ENCODE measurements at places on chromosomes 13 and 19.

DNA sequence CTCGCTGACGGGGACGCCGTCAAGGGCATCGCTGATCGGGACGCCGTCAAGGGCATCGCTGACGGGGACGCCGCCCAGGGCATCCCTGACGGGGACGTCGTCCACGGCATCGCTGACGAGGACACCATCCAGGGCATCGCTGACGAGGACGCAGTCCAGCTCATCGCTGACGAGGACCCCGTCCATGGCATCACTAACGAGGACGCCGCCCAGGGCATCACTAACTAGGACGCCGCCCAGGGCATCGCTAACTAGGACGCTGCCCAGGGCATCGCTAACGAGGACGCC lies 945.2 kb downstream of the TUBA3C start:
- no peak for DNase-seq

DNA sequence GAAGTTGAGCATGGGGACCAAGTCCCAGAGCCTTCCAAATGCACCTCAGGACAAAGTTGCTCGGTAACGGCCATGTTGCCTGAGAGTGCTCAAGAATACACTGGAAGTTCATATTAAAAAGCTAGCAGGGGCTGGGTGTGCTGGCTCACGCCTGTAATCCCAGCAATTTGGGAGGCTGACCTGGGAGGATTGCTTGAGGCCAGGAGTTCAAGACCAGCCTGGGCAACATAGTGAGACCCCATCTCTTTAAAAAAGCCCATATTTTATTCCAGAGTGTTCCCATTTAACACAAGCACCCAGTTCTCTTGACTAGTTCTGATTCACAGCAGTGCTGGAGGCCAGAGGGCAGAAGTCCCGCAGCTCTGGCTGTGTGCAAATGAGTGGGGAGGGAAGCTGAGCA lies 8.1 kb upstream of the GPI start:
- DNase-seq, result no peak

DNA sequence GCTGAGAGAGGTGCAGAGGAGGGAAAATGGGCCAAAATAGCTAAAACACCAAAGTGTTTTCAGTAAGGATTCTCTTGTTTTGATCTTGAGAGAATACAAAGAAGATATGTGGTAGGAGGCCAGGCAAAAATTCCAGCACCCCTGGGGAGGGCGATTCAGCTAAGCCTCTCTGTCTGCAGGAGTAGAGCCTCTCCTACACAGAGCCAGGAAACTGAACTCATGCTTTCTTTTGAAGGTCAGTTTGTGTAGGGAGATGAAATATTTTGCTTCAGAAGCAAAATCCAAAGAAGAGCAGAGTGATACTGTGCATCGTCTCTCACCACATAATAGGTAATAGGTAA lies 565.0 kb downstream of the FGF9 start:
- no peak for DNase-seq

- DNase-seq, result no peak
Observed at GRCh38 chr13:113965968-113966884, 7.7 kb downstream of the C13orf46 start.

- no peak for DNase-seq
Observed at GRCh38 chr19:55679343-55680257, 4.6 kb downstream of the EPN1 start.

DNA sequence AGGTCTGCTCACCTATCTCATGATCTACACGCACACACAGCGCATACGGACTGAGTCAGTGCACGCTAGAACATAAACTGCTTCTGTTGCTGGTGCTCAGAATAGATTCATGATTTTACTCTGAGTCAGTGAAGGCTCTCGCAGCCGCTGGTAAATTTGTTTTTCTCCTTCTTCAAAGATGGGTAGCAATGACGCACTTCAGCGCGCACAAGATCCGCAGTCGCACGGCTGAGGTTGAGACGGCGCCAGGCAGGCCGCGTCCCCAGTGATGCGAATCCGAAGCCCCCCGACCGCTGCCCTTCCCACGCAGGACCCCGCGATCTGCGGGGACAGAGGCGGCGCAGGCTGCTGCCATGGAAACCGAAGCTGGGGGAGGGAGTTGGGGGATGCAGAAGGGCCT lies 103.7 kb upstream of the USP29 start:
- DNase-seq, result no peak

DNA sequence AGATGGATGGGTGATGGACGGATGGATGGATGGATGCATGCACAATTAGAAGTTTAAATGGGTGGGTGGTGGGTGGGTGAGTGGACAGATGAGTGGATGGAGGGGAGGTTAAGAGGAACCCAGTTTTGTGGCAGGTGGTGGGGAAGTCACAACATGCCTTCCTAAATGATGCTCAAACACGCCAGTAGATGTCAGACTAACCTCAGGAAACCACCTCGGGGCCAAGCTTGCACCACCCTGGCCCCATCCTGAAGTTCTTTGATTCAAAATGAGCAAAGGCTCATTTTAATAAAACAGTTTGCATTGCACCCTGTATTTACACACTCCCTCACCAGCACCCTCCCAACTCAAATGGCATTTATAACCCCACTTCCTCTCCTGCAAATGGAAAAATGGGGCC lies 91.4 kb upstream of the CACNA1A start:
- peak; percentile 89 for DNase-seq

DNA sequence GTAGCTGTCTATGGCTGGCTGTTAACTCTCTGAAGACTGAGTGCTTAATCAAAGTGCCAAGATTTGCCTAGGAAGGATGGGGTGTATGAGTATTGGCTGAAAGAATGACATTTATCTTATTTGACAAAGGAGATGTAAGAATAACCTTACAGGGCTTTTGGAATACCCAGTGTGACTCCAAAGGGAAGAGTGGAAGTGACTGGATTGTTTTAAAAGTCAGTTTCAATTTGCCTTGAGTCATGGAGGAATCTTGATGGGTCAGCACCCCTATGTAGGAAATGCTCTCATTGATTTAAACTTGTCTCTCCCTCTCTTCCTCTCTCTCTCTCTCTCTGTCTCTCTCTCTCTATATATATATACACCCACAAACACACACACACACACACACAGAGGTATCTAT lies 118.4 kb upstream of the CLDN10 start:
- no peak for DNase-seq

DNA sequence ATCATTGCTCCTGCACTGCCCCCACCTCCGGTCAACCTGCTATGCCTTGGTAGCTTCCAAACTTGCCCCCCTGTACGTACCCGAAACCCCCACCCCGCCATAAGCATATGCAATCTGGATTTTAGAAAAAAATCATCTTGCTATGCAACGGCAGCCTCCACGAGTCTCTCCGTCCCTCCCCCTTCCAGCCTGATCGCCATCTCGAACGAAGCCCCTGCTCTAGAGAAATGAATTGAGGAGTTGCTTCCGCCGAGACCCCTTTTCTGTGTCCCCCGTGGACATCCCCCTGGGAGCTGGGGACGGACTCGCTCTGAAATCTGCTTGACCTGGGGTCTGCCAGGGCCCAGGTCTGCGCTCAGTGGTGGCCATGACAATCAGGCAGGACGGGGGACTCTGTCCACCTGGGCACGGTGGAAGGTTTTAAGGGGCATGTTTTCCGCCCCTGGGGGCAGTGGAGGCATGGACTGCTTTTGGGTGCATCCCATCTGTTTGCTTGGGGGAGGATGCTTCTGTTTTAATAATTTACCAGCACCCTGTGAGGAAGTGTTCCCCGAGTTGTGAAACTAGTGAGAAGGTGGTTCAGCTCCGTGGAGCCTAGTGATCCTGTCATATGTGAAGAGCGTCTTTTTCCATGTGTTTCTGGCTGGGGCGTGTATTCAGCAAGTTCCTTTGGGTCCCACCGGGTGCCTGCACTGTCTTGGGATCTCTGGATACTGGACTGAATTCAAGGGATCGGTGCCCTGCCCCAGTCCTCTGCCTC lies 1.0 kb downstream of the KDM4B start:
- peak; percentile 44 for DNase-seq

- no peak for DNase-seq
Observed at GRCh38 chr13:90416938-90417337, 930.5 kb upstream of the MIR17HG start.

DNA sequence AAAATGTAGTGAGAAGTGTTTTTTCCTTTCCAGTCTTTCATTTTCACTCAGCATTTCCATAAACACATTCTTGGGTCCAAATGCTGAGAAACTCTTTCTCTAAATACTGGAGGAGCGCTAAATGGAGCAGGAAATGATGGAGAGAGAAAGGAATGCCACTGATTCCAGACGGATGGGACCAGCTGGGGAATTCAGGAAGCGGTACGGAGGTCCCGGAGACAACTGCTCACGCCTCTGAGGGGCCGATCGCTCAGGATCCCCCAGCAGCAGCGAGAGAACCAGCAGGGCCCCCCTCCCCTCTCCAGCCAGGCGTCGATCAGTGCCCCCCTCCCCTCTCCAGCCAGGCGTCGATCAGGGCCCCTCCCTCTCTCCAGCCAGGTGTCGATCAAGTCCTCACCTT lies 13.2 kb downstream of the RASA3 start:
- no peak for DNase-seq

GRCh38 chr19:54262066-54262465 lies 5.0 kb upstream of the LILRB5 start:
- DNase-seq, result no peak

GRCh38 chr19:32581705-32582179 lies 752 bp downstream of the PDCD5 start:
- DNase-seq, result peak; percentile 39

DNA sequence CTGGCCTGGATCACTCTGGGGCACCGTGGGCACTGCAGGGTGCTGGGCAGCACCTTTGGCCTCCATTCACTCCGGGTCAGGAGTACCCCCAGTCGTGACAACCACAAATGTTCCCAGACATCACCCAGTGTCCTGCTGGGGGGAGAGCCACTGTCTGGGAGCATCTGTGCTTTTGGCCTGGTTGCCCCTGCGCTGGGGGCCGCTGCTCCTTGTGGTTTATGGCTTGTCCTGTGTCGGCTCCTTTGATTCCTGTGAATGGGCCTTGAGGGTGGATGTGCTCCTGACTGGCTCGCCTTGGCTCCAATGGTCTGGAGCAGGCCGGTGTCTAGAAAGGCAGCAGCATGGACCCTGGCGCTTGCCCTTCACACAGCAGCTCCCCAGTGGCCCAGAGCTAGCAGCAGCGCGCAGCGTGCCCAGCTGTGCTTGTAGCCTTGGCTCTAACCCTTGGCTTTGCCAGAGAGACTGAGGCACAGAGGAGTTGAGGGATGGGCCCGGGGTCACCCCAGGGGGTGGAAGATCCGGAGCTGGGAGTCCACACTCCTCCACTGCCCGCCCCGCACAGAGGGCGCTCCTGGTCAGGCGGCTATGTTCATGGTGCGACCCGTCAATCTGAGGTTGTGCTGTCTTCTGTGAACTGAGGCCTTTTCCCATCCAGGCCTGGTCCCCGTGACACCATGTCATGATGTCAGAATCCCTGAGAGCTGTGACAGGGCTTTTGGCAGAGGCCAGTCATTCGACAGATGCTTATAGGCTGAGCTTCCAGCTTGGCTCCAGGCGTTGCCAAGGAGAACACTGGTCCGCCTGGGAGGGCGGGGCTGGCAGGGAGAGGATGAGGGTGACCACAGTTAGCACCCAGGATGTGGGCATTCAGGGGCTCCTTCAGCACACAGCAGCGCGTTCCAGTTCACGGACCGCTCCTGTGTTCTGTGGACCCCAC lies 4.1 kb downstream of the DAZAP1 start:
- DNase-seq, result no peak

DNA sequence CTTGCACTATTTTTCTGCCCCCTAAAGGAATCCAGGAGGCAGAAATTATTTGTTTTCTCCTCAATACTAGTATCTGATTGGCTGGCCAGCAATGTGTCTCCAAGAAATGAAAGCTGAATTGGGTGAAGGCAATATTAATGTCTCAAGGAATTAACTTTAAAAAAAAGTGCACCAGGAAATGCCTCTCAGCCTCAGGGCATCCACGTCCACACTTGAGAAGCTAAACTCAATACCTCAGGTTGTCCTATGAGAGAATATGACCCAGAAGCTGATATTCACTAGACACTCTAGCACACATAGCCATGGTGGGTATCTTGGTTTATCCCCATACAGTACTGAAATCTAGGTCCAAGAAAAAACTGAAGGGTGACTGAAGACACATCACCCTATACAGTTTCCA lies 2.1 kb downstream of the ZNF91 start:
- no peak for DNase-seq

DNA sequence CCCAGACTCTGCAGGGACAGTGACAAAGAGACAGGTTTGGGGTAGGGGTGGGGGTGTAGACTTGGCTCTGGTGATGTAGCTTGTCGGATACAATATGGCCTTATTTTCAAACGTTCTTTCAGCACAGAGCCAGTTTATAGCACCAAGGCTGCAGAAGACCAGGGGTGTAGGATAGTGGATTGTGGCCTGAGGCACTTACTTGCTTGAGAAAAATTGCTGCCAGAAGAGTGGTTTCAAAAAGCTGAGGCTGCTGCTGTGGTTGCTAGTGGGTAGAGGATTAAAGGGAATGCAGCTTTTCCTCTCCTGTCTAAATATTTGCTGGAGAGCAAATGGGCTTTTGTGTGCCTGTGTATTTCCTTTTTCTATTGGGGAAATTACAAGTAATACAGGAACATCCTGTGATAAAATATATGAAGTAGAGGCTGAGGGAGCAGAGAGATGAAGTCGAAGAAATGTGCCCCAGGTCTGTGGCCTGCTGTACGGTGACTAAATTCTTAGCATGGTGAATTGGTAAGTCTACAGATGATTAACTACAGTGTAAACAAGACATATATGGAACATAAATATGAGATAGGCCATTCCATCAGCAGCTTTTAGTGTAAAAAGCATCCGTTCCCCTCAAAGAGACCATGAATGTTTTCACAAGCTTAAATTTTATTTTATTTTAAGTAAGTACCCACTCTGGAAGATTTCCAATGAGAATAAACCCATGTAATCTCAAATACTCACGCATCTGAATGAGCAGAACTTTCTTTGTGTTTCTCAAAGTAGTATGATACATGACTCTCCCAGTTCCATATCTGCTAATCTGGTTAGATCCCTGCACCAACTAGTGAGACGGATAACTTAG lies 112.9 kb downstream of the LRCH1 start:
- no peak for DNase-seq

DNA sequence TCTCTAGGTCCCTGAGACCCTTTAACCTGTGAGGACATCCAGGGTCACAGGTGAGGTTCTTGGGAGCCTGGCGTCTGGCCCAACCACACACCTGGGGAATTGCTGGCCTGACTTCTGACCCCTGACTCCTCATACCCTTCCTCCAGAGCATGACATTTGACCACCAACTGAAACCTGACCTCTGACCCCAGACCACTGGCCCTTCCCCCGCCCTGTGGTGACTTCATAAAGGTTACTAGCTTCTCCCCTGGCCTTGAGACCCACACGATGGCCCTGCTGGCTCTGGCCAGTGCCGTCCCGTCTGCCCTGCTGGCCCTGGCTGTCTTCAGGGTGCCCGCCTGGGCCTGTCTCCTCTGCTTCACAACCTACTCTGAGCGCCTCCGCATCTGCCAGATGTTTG lies at the start of gene SPACA6:
TSS of gene SPACA6 (plus strand) at position 71 of the 400 bp plus-strand sequence. CDS start at position 268, 197 bp downstream.
- no peak for DNase-seq

- no peak for DNase-seq
Observed at GRCh38 chr13:113849981-113850721, 13.7 kb downstream of the GAS6 start.

GRCh38 chr19:17393002-17393401 lies 994 bp downstream of the CCDC194 start:
- DNase-seq, result no peak

- DNase-seq, result no peak
Observed at GRCh38 chr13:75312884-75313520, 169.0 kb downstream of the TBC1D4 start.

GRCh38 chr13:110894086-110894485 lies 20.8 kb downstream of the ANKRD10 start:
- DNase-seq, result no peak
